ENCODE measurements at places on chromosomes 16 and 17.

DNA sequence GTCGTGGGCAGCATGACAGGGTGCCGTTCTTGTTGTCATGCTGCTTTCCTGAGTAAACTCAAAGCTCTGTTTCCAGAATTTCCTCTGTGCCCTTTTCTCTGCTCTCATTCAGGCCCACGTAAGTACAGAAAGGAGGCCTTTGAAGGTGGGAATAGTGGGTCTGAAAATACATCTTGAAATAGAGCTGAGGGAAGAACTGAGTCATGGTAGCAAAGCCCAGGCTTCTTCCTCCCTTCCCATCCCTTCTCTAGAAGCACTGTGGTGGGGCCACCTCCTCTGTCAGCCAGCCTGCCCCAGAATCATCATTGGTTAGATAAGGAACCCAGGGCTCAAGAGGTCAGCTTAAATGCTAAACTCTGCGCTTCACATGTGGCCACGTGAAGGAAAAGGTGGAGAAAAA, 9.4 kb downstream of the CTRL start:
- DNase-seq: no peak

- DNase-seq: no peak
Measured at GRCh38 chr17:8143581-8144400, 8.4 kb downstream of the PER1 start.

- no peak for DNase-seq
Measured at GRCh38 chr17:57766318-57766943, 21.3 kb upstream of the CCDC182 start.

- no peak for DNase-seq
Measured at GRCh38 chr16:7703672-7704071, 371.0 kb downstream of the RBFOX1 start.

DNA sequence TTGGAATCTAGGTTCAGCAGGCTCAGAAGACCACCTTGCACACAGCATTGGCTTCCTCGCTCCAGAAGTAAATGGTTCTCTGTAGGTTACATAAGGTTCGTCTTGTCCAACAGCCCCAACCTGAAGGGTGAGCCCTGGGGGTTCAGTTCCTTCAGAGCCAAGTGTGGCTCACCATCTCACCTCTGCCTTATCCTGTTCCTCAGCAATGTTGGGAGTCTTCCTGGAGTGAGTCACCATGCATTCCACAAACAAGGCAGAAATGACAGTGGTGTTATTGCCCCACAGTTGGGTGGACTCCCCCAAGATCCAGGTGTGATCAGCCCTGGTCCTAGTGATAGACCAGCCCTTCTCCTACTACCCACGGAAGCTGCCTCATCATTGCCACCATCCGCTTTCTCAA, 26.8 kb upstream of the SMPD3 start:
- no peak for DNase-seq

DNA sequence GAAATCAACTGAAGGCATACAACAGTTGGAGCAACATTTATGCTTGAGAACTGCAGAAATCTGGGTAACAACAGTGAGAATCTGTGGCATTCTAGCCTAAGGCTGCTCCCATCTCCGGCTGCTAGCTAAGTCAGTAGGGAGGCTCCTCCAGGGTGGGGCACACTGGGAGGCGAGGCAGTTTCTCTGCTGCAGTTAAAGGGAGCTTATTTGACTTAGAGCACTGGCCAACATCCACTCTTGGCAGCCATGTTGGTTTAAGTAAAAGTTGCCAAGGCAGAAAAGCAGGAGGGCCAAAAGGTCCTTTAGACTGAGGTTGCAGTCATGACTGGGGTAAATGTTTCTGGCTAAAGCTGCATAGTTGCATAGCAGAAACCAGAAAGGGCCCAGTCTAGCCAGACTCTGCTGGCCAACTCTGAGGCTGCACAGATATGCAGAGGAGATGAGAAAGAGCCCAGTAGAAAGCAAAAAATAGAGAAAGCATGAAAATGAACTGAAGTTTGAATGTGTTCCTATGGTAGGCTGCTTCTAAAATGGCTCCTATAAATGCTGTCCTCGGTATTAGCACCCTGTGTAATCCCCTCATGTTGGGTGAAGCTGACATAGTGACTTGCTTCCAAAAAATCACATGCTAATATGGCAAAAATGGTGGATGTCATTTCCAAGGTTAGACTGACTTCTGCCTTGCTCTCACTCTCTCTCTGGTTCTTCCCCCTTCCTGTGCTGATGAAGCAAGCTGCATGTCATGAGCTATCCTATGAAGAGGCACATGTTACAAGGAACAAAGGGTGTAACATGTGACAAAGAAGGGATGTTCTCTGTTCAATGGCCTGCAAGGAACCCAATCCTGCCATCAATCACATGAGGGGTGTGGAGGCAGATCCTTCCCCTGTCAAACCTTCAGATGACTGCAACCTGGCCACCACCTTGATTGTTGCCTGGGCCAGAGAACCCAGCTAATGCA, 3.7 kb upstream of the C16orf78 start:
- no peak for DNase-seq

- DNase-seq: no peak
Measured at GRCh38 chr16:83935005-83935857, 17.8 kb upstream of the OSGIN1 start.

DNA sequence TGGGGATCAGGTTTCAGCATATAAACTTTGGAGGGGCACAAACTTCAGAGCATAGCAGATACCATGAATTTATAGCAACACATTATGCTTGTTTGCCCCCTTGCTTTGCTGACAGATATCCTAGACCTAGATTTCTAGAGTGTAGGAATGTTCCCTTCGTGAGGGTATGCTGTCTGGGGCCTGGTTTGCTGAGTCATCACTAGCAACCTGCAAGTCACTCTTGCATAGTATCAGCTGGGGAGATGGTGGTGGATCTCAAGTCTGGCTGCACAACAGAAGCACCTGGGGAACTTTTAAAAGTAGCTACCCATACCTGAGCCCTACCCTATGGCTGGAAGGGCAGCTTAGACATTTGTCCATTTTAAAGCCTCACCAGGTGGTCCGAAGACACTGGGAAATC, 22.3 kb upstream of the HSBP1 start:
- no peak for DNase-seq

DNA sequence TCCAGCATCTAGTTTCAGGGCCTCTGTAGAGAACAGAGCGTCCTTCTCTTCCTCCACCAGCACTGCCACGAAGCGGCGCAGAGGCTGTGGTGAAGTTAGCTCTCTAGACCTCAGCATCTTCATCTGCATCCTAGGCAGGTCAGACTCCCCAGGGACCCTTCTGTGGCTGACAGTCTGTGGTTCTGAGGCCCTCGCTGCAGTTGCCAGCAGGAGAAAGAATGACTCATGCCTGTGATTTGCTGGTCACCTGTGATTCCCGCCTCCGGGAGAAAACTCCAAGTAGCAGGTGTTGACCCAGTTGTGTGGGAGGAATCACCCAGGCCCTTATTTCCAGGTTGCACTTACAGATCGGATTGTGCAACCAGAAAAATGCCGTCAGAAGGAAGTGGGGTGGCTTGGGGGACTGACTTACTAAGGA, 117.3 kb upstream of the CACNG5 start:
- DNase-seq: no peak

DNA sequence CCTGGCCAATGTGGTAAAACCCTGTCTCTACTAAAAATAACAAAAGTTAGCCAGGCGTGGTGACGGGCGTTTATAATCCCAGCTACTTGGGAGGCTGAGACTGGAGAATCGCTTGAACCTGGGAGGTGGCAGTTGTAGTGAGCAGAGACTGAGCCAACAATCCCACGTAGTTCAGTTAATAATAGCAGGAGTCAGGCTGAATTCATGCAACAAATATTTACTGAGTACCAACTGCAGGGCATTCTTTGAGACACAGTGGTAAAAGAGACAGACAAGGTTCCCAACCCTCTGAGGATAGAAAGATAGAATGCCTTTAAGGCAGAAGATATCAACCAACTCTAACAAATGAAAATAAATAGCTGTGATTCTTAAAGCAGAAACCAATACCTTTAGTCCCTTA, 39.1 kb downstream of the SPOP start:
- DNase-seq: no peak

DNA sequence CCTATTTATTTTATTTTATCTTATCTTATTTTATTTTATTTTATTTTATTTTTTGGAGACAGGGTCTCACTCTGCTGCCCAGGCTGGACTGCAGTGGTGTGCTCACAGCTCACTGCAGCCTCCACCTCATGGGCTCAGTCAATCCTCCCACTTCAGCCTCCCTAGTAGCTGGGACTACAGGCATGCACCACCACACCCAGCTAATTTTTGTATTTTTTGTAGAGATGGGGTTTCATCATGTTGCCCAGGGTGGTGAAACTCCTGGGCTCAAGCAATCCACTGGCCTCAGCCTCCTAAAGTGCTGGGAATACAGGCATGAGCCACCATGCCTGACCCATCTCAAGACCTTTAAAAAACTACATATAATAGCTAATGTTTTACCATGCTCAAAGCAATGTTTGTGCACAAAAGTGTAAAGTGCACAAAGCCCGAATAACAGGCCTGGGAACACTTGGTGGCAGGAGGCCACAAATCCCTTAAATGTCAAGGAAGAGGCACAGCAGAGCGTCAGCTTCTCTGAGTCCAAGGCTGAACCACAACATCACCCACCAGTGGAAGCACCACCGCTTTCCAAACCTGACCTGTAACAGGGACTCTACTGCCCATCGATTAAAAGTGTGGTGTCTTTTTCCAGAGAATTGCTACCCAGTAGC, 30.6 kb upstream of the SLC39A11 start:
- no peak for DNase-seq

GRCh38 chr16:85563515-85564276, 49.4 kb upstream of the GSE1 start:
- no peak for DNase-seq

GRCh38 chr16:11240636-11241473, 15.1 kb downstream of the SOCS1 start:
- DNase-seq: no peak

DNA sequence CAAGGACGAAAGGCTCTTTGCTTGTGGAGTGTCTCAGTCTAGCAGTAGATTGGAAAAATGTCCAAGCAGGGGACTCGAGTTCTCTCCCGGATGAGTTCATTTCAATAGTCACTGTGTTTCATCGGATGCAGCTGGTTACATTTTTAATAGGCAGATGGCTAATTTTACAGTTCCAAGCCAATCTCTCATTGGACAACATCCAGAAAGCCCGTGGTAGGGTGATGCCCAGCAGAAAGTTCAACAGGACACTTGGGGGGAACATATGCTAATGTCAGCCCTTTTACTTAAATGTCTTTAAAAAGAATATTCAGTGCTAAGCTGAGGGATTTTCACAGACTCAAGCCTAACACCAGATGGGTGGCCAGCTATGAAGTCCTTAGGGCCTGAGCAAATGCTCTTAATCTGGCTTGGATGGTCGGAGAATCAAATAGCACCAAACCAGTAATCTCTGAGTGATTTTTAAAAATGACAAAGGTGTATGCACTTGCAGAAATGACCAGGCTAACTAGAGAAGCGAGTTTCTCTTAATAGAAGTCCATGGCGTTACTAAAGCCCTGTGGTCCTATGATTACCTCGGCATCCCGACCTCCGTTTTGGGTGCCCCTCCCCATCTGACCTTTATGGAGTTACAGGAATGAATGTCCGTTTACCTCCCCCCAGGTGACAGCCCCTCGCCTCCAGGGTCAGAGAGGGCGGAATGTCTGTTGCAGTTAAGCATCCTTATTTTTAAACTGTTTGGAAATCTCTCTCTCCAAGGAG, 289.2 kb upstream of the SALL1 start:
- no peak for DNase-seq

DNA sequence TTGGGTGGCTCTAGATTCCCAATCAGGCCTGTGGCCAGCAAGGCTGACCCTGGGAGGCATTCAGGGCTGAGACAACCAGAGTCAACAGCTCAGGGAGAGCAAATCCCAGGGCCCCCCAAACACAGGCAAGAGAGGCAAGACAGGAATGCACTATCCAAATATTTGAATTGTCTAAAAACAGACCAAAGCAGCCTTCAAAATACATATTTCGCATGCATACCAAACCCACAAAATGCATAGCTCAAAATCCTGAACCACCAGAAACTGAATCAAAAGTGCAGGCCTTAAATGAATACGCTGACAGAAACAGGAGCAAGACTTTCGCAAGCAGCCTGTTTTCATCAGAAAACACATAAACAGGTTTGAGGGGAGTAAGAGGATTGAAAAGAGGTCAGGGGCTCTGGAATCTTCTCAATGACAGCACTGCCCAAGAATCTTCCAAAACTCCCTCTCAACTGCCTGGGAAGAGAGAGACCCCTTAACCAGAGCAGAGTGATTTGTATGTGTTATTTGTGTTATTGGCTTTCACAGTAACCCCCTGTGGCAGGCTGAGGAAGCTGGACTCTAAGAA, 213.6 kb upstream of the CDH5 start:
- DNase-seq: no peak

DNA sequence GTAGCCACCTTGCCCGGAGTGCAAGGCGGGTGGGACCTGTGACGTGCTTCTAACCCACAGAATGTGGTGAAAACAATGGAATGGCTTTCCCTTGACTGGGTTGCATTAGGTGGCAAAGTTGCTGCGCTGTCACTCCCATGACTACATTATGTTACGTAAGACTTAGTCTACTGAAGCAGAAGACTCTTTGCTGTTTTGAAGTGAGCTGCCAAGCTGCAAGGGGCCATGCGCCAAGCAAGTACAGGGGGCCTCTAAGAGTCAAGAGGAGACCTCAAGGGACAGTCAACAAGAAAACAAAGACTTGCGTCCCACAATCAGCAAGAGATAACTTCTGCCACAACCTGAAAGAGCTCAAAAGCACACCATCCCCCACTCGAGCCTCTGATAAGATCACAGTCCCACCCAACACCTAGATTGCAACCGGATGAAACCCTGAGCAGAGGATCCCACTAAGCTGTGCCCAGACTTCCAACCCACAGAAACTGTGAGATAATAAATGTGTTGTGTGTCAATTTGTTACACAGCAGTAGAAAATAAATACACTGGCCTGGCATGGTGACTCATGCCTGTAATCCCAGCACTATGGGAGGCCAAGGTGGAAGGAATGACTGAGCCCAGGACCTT, 16.5 kb downstream of the ANKRD11 start:
- no peak for DNase-seq

DNA sequence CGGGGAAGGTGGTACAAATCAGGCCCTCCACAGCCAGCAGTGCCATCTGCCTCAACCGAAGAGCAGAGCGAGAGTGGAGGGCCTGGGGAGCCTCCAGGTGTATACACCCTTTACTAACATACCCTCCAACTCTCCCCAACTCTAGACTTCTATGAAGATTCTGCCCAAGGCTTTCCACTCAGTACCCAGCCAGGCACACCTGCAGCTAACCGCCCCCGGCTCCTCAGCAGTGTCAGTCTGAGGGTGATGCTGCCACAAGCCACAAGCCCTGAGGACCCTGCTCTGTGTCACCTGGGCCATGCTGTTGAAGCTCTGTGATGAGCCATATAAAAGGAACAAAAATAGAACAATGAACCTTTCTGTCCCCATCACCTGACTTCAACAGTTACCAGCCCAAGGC, 3.8 kb downstream of the CENPV start:
- no peak for DNase-seq
